ENCODE measurements at places on chromosomes 3 and 15.

- DNase-seq, result no peak
Measured at GRCh38 chr3:134460965-134461364, 24.8 kb downstream of the ANAPC13 start.

- no peak for DNase-seq
Measured at GRCh38 chr15:61086756-61087155, 142.3 kb downstream of the RORA start.

DNA sequence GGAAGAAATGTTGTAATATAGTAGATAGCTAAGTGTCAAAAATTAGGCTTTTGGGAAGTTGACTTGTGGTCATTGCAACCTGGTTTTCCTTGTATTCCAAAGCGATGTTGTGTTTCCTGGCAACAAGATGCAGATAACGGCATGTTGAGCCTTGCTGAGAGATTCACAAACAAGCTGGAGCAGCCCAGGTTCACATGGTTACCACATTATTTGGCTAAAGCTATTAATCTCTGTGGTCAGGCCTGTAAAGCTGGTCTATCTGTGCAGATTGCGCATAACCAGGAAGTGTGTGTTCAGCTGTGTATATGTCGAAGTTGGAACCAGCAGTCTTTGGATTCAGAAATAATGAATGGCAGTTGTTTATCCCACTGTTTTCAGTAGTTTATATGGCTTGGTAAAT lies 6.6 kb downstream of the TIPARP start:
- peak; percentile 16 for DNase-seq

DNA sequence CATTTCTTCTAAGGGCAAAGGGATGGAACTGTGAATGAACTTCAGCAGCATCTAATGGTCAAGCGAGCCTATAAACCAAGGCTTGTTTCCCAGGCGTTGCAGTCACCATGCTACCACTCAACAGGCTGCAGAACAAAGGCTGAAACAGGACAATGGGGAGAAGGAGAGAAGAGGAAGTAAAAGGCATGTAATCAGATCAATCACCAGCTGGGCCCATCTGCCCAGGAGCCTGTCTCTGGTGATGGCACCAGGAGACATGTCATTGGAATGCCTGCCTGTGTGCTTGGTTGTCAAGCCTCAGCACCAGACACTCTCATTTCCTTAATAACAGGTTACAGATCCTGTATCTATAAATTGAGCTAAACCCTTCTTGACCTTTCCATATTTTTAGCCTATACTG lies 81.7 kb upstream of the UMPS start:
- DNase-seq, result no peak
